Lung microvascular endothelial cell (primary cell): ENCODE measurements at places on chromosomes 13 and 19.

DNA sequence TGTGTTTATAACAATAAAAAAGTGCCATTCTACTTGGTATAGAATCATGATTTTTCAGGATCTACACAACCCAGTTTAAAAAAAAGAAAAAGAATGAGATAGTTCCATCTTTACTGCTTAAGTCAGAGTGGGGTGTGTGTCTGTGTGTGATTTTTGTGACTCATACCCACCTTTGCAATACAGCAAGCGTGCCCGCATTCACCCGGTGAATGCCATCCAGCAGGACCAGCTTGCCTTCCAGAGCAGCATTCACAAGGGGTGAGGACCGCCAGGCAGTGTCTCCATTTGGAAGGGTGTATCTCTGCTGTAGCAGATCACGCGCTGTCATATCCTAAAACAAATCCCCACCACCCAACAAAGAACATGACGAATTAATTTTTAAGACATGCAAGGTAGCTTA is 127.7 kb downstream of the VWA8 start:
- no peak for DNase-seq

DNA sequence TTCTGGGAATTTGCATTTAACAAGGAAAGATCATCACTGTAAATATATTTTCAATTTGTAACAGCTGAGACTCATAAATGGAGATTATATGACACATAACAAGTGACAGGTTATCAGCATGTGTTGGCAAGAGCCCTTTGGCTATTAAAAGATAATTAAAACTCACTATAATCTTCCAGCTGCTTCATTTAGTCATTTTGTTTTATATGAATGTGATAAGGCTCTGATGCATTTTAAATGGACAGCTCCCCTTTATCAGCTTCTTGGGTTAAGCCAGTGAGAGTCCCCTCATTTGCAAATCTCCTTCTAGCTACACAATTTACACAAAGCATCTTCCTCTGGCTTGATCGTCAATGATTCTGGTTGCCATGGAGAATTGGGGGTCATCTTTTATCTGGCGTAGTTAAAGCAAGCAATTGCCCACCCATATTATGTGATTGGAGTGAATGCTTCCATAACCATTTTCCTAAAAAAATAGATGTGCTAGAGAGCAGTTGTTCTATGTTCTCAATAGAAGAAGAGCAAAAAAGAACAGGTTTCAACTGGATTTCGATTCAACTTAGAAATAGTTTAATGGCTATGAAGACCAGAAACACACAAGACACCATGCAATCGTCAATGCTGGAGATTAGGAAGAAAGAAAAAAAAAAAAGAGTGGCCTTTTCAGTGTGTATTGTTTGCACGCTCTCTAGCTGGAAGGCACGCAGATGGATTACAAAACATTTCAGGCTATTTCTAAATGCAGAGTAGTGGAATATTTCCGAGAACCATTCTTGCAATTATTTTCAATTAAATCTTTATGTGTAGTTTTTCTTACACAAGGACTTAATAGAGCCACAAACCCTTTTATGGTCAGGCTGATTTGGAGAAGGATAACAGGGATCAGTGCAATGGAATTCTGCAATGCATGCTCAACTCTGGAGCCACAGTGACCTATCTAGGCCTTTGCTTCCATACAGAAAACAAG is 27.4 kb downstream of the STARD13 start:
- no peak for DNase-seq

- peak; percentile 35 for DNase-seq
These were observed 86.1 kb upstream of the DOCK9 start for GRCh38 chr13:99063952-99064351.

DNA sequence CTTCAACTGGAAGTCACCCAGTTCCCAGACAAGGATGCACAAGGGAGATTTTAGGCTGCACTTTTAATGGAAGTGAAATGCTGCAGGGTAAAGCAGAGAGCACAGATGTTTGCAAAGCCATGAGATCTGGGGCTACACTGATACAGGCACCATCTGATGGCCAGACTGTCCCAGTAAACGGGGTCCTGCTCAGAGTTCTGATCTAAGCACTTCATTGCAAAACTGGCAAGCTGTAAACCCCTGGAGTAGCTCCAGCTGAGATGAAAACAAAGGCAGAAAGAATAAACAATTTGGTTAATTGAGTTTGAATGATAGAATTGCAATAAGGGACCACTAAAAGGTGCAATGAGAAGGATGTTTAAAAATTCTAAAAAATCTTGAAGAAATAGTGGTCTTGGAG is 197.1 kb downstream of the OXGR1 start:
- DNase-seq: no peak

- no peak for DNase-seq
These were observed 1.3 kb downstream of the MAN2B1 start for GRCh38 chr19:12665281-12665573.

- peak; percentile 40 for DNase-seq
These were observed 4.8 kb downstream of the STK24 start for GRCh38 chr13:98571955-98572662.

DNA sequence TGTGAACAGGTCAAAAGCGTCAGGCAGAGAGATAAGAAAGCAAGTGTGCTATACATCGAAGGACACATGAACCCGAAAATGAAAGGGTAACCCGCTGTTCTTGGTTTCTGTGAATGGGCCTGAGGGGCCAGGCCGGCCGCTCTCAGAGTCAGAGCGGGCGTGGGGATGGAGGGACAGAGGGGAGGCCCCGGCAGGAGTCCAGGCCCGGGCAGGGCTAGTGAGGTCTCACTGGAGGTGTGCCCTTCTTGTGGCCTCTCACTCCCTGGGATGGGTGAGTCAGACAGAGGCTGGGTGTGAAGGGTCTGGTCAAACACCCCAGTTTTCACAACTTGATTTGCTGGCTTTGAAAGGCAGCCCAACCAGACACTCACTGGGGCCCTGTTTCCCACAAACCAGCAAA is 17.4 kb upstream of the NDUFS7 start:
- no peak for DNase-seq

DNA sequence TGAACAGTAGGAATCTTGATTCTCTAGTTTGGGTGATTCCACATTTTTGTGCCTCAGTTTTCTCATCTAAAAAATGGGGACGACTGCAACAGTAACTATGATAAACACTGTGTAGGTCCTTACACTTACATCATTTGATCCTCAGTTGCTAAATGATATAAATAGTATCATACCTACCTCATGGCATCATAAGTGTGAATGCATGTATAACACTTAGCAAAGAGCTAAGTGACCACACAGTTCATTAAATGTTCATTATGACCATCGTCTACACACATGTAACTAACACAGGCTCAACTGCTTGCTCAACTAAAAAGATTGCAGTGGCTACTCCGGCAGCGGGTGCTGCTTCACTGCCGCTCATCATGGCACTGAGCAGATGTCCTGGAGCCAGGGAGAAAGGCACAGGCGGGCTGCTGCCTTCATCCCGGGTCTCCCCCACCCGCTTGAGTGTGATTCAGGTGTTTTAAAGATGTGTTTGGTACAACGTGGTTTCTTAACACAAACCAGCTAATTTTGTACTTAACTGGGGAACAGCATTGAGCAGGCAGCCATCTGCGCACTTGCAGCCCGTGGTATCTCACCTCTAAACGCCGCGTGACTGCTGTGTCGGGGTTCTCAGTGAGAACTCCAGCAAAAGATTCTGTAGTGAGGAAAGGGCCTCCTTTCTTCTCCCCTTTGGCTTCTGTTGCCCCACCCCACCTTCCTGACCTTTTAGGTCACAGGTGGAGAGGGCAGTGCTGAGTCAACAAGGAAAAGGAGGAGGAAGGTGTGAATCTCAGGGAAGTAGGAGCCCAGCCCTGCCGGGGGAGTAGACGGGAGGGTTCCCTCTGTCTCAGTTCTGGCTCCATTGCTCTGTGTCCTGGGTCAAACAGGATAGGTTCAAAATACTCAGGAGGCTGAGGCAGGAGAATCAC is 11.7 kb upstream of the ACTN4 start:
- no peak for DNase-seq
